GM12891 (cell line): ENCODE measurements at places on chromosomes 6 and 20.

- DNase-seq, result no peak
Measured at GRCh38 chr6:105795913-105796517, 290.1 kb upstream of the PRDM1 start.

GRCh38 chr20:41345729-41346067 is 5.1 kb downstream of the LPIN3 start:
- no peak for DNase-seq

- no peak for DNase-seq
Measured at GRCh38 chr6:81253821-81254220, 498.7 kb downstream of the TENT5A start.

DNA sequence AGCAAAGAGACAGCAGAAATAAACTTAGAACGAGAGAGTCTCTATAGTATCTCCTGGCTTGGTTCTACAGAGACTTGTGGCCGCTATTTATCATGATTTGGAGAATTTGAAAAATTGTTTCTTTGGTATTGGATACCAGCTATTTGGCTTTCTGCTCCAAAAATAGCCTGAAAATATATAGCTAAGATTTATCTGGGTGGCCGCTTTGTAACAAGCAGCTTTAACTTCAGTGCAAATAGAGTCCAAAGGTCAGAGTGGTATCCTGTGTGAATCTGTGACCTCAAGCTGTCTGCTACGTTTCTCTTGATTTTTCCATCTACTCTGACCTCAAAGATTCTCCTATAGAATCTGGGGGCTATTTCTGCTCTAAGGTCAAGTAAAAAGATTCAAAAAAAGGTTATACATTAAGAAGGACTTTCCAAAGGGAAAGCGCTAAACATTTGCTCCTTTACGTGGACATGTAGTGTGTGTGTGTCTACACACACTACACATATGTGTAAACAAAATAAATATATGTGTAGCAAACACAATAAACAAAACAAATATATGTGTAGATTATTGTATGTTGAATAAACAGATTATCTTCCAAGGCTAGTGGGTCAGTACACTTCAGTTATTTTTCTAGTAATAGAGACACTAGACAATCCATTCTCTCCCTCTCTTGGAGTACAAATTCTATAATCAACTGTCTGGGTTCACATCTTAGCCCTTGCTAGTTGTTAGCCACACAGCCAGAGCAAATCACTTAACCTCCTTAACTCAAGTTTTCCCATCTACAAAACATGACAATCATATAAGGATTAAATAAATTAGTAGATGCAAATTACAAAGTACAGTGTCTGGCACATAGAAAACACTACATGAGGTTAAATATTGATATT is 40.8 kb downstream of the CHD6 start:
- no peak for DNase-seq

GRCh38 chr20:61604549-61604948 is 352.5 kb downstream of the CDH4 start:
- no peak for DNase-seq

GRCh38 chr20:3687655-3688054 is 5.8 kb upstream of the ADAM33 start:
- no peak for DNase-seq

GRCh38 chr6:404685-405423 is 13.3 kb downstream of the IRF4 start:
- DNase-seq, result no peak

GRCh38 chr6:31952140-31952805 is 6.4 kb downstream of the CFB start:
- no peak for DNase-seq

DNA sequence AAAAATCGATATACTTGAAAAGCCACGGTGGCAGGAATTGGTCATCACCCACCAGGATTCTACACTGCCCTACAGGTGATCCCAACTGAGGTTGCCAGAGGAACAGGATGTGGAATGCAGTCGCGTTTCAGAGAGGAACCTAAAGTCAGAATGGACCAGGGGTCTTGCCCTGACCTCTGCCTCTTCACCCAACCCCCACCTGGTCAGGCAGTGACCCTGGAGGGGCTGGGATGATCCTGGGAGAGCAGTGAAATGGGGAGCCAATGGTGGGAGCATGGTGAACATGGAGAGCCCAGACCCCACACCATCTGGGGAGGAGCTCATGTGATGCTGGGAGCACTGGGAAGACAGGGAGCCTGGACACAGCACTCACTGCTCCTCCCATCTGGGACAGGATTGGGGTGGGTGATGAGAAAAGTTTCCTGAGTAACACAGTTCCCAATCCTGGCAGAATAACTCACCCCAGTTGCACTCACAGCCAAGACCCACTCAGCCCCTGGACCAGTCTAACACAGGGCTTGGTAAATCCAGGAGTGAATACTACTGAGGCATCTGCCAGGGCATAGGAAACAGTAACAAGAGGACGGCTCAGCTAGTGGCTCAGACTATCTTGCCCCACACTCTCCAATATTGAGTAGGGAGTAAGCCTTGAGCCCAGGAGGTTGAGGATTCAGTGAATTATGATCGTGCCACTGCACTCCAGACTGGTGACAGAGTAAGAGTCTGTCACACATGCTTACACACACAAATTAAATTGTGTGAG is 1.7 kb upstream of the ULBP2 start:
- DNase-seq, result no peak

GRCh38 chr6:25576919-25577318 is 75.1 kb upstream of the SCGN start:
- DNase-seq, result no peak

DNA sequence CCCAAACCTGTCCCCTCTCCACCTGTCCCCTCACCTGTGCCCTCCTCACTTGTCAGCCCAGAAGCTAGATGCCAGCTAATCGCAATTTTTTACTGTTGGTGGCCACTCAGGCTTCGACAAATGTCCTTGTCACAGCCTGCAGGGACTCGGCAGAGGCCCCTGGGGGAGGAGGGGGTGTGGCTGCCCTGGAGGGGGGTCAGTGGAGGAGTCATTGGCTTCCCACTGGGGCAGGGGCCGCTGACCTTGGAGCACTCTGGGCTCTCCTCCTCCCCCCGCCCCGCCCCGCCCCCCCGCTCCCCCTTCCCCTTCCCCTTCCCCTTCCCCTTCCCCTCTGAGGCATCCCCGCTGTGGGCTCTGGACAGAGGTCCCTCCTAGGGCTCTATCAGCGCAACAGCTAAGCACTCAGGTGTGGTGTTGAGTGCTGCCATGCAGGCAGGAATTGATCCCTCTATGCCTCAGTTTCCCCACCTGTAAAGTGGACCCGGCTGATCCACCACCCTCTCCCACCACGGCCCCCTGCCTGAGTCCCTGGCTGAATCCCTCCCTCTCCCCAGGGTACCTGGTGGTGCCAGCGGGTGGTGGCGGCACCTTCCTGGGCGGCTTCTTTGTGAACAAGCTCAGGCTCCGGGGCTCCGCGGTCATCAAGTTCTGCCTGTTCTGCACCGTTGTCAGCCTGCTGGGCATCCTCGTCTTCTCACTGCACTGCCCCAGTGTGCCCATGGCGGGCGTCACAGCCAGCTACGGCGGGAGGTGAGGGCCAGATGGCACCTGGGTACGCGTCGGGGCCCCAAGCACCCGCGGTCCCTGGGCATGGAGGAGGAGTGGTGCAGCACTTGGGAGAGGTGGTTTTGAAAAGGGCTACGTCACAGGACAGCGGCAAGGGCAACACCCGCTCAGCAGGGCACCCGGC is 23.8 kb downstream of the SLCO4A1 start:
- DNase-seq, result no peak

- no peak for DNase-seq
Measured at GRCh38 chr6:163589387-163589786, 174.9 kb downstream of the QKI start.

DNA sequence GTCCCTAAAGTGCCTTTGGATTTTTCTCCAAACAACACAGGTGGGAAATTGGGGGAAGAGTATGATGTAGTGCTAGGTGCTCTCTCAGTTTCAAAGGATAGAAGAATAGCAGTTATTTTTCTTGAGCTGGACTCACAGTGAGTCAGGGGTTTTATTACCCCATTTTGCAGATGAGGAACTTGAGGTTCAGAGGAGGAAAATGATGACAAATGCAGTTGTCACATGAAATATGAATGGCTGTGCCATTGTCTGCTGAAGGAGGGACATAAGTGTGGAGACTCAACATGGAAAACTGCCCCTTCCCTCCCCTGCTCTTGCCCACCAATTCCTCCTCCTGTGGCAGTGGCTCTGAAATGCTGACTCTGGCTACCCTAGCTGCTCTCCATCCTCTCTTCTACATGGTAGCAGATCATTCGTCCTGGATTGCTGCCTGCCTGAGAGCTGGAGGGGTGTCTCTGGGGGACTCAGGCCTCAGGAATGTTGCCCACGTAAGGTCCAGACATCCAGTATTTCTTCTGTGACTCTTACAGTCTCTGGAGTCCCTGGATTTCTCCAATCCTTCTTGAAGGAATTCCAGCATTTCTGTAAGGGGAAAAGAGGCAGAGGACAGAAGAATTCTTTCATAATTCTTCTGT is 37.6 kb upstream of the EPB41L1 start:
- no peak for DNase-seq

- no peak for DNase-seq
Measured at GRCh38 chr6:168892031-168892430, 361.6 kb downstream of the THBS2 start.

DNA sequence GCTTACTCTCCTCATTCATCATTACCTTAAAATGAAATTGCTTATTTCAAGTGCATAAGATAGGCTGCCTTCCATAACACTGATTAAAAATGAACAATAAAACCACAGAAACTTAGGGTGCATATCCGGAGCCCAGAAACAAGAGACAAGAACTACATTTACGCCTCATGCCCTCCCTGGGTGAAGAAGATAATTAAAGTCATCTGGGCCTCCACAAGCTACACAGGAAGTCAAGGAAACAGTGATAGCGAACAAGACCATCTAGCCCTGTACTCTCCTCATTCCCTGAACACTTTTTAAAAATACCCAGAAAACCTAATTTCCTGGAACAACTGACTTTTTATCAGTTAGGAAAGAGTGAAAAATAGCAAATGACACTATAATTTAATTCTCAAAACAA is 6.3 kb downstream of the SOD2 start:
- DNase-seq, result no peak

DNA sequence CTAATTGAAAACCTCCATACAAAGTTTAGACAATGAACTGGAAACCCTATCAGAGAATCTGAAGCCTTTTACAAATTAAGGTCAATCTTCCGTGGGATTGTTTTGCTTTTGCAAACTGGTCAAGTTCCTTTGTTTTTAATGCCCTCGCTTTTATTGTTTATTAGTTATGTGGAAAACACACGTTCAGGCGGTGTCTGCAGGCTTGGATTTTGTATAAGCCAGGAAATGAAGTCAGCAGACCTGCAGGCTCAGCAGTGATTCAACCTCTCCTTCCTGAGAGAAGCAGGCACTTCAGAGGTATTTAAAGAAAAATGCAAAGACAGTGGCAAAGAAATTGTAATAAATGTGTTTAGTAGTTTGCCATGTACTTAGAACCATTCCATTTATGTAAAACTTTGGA is 103.4 kb upstream of the PDE10A start:
- no peak for DNase-seq

- no peak for DNase-seq
Measured at GRCh38 chr6:38719358-38719757, 4.2 kb downstream of the DNAH8 start.

DNA sequence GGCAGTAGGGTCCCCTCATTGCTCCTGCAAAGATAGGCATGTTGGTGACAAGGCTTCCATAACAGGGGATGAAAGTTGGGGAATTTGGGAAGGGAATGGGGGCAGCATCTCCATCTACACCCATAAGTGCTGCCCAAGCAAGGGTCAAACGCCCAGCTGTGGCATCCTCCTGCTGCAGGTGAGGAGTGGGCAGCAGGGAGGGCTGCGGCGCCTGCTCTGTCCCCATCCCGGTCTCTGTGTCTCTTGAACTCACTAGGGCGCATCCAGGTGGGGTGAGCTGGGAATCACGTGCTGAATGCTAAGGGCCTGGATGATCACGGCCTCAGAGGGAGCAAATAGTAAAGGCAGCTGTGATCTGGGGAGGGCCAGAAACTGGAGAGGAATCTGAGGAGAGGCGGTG is 9.1 kb downstream of the MICA start:
- DNase-seq, result no peak

DNA sequence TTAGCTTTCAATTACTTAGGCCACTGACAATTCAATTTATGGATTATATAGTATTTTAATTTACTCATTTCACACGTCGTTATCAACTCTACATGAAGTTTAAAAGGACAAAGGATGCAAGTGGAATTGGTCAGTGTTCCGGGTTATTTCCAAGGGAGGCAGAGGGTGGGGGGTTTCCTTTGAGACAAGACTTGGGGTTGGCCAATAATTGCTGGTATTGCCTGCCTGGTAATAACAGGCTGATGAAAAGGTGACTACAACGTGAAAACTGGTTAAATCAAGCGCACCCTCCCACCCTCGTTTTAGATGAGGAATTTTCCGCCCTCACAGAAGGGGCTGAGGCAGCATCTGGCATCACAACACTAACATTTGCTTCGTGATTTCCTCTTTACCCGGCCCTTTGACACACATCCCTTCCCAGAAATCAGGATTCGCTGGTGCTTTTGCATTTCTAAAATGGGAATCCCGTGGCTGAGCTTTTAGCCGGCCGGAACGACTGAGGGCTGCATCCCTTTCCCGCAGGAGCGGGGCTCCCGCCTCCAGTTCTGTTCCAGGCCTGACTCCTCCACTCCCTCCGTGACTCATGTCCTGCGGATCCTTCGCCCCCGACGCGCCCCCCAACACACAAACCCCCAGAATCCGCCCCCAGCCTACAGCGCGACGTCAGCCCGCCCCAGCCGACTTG is 999 bp upstream of the PIM1 start:
- no peak for DNase-seq

- no peak for DNase-seq
Measured at GRCh38 chr20:59515013-59515905, 89.1 kb upstream of the PHACTR3 start.

GRCh38 chr6:31559958-31560696 is 12.0 kb upstream of the LTA start:
- DNase-seq, result no peak

- no peak for DNase-seq
Measured at GRCh38 chr6:5122504-5123112, 37.5 kb downstream of the PPP1R3G start.

GRCh38 chr20:24952376-24953208 is 3.5 kb downstream of the CST7 start:
- DNase-seq, result no peak

GRCh38 chr20:62837790-62838127 is 20.9 kb downstream of the COL9A3 start:
- DNase-seq, result no peak

GRCh38 chr6:105051941-105052471 is 95.1 kb downstream of the LIN28B start:
- DNase-seq, result no peak

GRCh38 chr20:33914919-33915318 is 78.8 kb upstream of the RALY start:
- no peak for DNase-seq

DNA sequence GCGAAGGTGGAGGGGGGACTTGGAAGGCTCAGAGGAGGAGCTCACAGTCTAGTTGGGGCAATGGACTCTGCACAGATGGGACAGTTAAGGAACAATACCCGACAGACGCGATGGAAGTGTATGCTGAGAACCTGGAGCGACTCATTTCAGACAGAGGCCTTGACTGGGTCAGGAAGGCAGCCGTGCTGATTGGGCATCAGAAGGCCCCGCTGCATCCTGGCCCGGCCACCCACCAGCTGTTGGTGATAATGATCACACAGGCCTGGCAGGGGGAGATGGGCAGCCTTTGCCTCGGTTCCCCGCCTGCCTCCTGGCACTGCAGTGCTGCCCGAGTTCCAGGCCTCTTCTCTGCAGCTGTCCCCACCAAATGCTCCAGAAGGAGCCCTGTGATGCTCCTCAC is 62.4 kb downstream of the MDGA1 start:
- DNase-seq, result no peak
